Stimulated activated CD4-positive, alpha-beta T cell treated with anti-CD3 and anti-CD28 coated beads, Interleukin-1b, Interleukin-23, amount 100 ng/mL, for 48 hours (primary cell): ENCODE measurements at places on chromosomes 1 and 21.

- DNase-seq, result no peak
Measured at GRCh38 chr1:67682659-67683197, 2.3 kb upstream of the GADD45A start.

GRCh38 chr1:166951050-166951449, 24.3 kb downstream of the ILDR2 start:
- no peak for DNase-seq

- no peak for DNase-seq
Measured at GRCh38 chr1:247528812-247529474, 7.3 kb downstream of the OR2C3 start.

- DNase-seq, result no peak
Measured at GRCh38 chr1:227942021-227942715, 5.6 kb downstream of the WNT9A start.

- no peak for DNase-seq
Measured at GRCh38 chr1:160365325-160365724, 1.5 kb upstream of the NHLH1 start.

DNA sequence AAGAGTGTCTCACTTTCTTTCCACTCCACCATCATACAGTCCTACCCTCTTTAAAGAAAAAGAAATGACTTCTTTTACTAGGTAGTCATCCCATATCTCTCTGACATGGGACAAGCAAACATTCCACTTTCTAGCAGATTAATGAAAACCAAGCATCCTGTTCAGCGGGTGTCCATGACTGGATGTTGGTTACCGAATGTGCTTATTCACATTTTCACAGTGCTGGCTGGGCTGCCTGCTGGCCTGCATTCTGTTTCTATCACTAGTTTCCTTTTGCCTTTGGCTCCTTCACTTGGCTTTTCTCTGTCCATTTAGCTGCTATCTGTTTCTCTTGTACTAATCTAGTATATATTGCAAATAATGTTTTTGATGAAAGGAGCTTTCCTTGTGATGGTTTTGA, 598.4 kb downstream of the RWDD3 start:
- no peak for DNase-seq

- no peak for DNase-seq
Measured at GRCh38 chr1:178784131-178784536, 59.1 kb downstream of the RALGPS2 start.

- no peak for DNase-seq
Measured at GRCh38 chr1:171570295-171570694, 51.7 kb upstream of the MYOCOS start.

DNA sequence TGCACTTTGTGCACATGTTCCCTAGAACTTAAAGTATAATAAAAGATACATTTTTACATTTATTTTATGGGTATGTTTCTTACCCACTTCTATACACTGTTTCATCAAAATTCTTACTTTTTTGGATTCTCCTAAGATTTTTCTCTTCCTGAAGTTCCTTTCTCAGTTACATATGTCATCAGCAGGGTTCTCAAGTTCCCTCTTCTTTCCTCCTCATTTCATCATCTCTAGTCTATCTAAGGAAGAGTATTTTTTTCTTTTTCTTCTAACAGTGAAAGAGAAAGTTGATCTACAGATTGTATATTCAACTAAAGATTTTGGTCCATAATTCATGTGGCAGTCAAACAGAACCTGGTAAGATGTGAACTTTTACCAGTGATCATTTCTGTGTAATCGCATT, 41.2 kb upstream of the CYYR1 start:
- no peak for DNase-seq

- no peak for DNase-seq
Measured at GRCh38 chr1:34166625-34167361, 1.8 kb upstream of the CSMD2 start.

DNA sequence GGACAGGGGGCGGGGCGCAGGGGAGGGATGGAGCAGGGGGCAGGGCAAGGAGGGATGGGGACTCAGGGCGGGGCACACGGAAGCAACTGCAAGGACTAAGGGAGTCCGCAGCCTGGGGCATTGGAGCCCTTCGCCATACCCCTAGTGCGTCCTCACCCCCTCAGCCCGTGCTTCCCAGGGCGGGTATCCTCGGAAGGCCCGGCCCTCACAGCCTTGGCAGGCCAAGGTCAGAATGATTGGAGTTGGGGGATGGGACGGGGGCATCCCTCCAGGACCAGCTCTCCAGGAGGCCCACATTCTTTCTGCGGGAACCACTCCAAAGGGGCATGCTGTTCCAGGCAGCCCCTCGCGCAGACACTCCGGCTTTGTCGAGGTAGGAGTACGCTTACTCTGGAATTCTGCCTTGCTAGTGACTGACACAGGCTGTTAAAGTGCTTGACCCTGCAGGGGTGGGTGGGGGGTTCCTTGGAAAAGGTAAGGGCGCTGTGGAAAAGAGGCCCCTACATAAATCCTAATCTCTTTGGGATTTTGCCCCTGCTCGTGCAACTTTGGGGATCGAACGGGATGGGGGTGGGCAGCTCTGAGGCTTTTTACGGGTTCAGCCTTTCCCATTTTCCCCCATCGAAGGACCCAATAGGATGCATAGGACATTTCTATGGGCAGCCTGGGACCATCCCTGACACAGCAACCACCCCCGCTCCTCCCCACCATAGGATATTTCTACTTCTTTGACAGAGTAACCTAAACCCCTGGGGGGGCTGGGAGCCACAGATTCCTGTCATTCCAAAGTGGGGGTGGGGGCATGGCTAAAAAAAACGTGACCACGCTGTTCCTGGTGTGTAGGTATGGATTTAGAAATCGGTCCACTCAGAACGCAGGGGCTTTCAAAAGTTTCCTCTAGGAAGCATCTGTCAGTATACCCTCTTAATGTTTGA, 738 bp upstream of the TRIM11 start:
- no peak for DNase-seq

GRCh38 chr1:23646091-23646490, 45.5 kb upstream of the RPL11 start:
- DNase-seq, result no peak

- DNase-seq, result peak; percentile 21
Measured at GRCh38 chr1:220775240-220775853, 11.4 kb upstream of the MTARC1 start.

DNA sequence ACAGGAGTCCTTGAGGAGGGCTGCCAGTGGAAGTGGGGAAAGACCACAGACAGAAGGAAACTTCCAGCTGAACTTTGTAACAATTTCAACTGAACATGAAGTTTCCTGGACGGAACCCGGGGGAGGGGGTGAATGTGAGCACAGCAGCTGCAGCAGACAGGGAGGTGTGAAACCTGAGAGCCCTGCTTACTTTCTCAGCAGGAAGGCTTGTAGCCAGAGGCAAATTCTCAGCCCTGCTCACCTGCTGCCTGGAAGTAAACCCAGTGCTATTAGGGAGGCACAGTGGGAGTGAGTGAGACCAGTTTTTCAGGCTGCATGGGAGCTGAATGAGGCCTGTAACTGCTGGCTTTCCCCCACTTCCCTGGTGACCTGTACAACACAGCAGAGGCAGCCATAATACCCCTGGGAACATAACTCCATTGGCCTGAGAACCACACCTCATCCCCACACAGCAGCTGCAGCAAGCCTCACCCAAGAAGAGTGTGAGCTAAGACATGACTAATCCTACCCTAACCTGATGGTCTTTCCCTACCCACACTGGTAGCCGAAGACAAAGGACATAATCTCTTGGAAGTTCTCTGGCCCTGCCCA, 9.6 kb upstream of the SPRR2F start:
- DNase-seq, result no peak

- no peak for DNase-seq
Measured at GRCh38 chr1:88224906-88225305, 459.2 kb upstream of the PKN2 start.

DNA sequence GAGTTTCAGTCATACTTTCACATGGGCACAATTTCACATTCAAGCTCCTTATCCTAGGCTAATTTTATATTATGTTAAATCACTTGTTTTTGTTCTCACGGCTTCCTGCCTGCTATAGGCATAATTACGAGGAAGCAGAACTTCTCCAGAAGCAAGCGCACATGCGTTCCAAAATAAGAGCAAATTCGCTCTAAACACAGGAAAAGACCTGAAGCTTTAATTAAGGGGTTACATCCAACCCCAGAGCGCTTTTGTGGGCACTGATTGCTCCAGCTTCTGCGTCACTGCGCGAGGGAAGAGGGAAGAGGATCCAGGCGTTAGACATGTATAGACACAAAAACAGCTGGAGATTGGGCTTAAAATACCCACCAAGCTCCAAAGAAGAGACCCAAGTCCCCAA, at the start of gene CORT:
Gene CORT, plus strand, starts transcription at position 281 of the 400 bp plus-strand sequence. CDS start 193 bp downstream, outside the sequence.
- no peak for DNase-seq

DNA sequence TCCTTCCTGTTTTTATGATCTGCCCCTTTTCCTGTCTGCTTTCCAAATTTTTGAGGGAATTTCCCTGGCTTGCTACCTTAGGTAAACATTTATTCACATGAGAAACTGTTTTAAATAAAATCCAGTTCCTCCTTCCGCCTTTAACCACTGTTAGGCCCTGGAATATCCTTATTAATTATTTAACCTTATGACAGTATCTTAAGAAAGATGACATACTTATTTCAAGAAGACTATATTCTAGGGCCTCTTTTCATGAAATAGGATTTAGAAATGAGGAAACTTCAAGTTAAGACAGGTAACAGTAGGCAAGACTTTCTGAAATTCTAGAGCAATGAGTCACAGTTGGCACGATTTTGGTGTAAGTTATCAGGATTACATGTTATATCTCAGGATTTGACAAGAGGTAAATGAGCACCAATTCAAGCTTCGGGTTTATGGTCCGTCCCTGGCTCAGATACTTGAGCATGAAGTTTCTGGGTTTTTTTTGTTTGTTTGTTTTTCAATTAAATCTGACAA, 2.0 kb upstream of the TNFSF18 start:
- DNase-seq, result no peak

- DNase-seq, result no peak
Measured at GRCh38 chr1:41431490-41432350, 52.8 kb downstream of the EDN2 start.

GRCh38 chr21:32666258-32666657, 54.1 kb upstream of the CFAP298 start:
- DNase-seq, result no peak

DNA sequence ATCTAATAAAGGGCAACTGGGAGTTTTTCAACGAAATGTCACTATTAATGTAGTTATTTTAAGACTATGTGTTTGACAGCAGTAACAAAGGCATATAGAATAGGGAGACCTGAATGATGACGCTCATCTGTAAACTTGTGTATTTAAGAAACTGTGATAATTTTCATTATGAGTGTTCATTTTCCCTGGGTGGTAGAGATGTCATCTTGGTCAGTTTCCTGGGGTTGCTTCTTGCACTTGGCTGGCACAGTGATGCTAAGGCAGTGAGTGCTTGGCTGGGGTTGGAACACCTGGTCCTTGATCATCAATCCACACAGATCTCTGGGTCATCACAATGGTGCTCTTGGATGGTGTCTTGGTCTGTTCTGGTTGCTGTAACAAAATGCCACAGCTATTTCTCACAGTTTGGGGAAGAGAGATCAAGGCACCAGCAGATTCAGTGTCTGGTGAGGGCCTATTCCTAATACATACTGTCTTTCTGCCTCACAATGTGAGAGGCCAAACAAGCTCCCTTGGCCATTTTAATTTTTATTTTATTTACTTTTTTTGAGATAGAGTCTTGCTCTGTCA, 7.9 kb upstream of the SMYD2 start:
- DNase-seq, result no peak

- DNase-seq, result no peak
Measured at GRCh38 chr1:111967067-111967690, 22.3 kb downstream of the KCND3 start.

GRCh38 chr1:88401313-88401712, 282.8 kb upstream of the PKN2 start:
- DNase-seq, result no peak

- no peak for DNase-seq
Measured at GRCh38 chr1:19045898-19046880, 89.7 kb upstream of the IFFO2 start.

- no peak for DNase-seq
Measured at GRCh38 chr1:184771190-184771691, 16.6 kb upstream of the EDEM3 start.

DNA sequence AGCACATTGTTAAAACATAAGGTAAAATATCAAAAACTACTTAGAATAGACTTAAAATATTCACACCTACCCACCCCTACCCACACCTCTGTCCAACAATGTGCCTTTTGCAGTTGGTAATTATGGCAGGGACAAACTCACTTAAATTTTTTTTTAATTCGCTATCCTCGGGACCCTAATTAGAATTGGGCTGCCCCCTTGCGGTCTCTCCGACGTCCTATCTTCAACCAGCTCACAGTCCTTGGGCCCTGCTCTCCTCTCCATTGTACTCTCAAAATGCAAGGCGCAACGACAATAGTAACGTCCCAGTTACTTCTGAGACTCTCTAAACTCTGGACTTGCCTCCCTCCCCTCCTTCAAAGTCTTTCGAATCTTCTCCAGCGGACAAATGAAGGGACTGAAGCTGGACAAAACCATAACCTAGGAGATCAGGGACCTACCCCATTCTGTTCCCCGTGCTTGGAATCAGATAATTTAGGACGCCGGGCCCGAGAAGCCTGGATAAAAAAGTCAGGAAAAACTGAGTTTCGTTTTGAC, 1.1 kb upstream of the CIART start:
- peak; percentile 57 for DNase-seq

- DNase-seq, result no peak
Measured at GRCh38 chr1:175178056-175178455, 14.5 kb downstream of the KIAA0040 start.

DNA sequence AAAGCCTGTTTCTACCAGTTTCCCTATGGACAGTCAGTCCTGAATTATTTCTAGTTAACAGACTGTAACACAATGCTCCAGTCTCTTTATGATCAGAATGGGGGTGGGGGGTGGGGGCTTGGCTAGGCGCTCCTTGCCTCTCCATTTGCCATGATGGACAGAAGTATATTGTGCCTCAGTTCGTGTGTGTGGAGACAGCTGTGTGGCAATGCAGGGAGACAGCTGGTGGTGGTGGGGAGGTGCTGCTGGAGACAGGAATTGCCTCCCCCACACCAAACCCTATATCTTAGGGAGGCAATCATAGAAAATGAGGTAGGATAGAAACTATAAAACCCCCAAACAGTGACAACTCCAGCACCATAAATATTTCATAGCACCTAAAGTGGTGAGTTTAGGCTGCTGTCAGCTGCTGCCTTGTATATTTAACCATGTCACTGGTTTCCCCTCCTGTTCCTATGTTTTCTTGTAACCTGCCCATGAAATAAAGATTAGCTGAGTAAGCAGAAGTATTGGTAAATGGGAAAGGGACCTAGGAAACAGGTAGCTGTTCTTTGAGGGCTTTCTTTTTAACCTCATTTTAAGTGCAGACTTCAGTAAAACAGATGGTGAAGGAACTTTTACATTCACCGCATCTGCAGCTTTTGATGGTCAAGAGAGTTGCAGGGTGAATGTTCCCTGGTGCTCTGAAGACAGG, 3.4 kb downstream of the PLXNA2 start:
- DNase-seq, result no peak

GRCh38 chr1:77794550-77794949, 15.1 kb downstream of the MIGA1 start:
- no peak for DNase-seq

- no peak for DNase-seq
Measured at GRCh38 chr1:158246650-158247049, 7.6 kb upstream of the CD1A start.

DNA sequence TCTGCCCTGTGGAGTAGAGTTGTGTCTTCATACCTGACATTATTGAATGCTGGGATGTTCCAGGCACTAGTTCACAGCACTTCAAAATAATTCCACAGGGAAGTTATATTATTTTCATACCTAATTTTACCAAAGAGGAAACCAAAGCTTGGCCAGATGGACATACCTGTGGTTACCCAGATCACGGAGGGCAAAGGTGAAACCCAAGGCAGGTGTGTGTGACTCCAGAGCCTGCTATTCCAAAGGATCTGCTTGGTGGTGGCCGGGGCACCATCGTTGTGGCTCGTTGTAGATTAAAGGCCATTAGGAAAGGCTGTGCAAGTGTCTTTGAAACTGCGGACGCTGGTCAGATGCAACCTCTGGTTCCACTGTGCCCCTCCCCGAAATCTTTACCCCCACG, 108.6 kb downstream of the ZBTB18 start:
- DNase-seq, result no peak
